ENCODE measurements at places on chromosomes 5 and 9. TPM values are rescaled to one million over a fixed set of nuclear protein-coding genes. Genes with fewer than 3 reads are reported as not detected.

- peak; percentile 75 for DNase-seq
Observed at GRCh38 chr5:76601470-76601869, 21.7 kb downstream of the F2RL2 start.

DNA sequence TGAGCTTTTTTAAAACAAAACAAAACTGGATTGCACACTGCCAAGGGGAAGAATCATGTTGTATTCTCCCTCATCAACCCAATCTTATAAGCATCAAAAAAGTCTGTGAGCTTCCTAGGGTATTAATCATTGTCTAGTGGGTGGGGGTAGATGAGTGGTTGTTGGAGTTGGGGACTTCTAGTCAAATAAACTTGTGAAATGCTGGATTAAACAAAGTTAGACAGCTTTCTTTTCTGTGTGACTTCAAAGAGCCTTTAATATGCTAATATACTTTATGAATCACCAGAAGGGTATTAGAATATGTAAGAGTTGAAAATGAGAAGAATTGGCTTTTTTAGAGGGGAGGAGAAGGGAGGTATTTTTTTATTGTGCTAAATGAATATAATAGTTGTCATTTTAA lies 87.7 kb downstream of the GALNT10 start:
- no peak for DNase-seq

FAM153A gene
- total RNA-seq, result not detected

GRCh38 chr9:76302947-76303550 lies 91.2 kb downstream of the RFK start:
- DNase-seq, result peak; percentile 66

CD72 gene
- 2.7 TPM for total RNA-seq

- no peak for DNase-seq
Observed at GRCh38 chr9:70060148-70060882, 16.7 kb downstream of the MAMDC2 start.

GDNF gene
- 6.2 TPM for total RNA-seq

DNA sequence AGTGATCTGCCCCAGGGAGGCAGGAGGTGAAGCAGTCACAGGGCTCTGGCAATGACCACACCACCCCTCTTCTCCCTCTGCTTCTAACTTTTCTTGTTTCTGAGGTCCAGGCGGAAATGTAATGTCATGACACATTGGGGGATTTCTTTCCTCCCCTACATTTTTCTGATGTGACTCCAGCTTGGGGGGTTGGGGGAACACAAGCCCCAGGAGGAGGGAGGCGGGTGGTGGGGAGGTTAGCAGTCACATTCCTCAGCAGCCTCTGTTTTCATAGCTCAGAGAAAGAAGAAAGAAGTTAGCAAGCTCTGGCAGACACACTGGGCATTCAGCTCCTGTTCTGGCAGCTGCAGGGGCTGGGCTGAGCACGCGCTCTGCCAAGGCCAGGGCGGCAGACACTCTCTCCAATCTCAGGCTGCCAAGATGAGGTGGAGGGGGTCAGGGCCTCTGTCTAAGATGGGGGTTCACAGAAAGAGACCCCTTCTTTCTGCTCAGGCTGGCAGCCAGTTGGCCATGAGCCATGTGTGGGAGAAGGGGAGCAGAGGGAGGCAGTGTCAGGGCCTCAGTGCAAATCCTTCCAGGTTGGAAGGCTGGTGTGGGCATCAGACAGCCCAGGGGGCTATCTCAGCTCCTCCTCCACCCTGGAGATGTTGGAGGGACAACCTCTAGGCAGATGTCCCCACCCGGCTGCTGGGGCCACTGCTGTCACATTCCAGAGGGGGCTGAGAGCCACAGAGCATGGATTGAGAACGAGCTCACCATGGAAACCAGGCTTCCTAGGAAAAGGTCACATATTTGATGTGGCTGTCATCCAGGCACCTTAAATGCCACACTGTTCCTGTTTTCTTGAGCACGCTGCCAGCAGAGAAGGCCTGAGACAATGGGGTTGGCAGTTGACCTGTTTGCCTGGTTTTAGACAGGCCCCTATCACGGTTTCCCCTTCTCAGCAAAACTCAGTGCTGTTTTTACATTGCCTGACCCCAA lies 20.1 kb upstream of the PFDN1 start:
- DNase-seq, result peak; percentile 92

DNA sequence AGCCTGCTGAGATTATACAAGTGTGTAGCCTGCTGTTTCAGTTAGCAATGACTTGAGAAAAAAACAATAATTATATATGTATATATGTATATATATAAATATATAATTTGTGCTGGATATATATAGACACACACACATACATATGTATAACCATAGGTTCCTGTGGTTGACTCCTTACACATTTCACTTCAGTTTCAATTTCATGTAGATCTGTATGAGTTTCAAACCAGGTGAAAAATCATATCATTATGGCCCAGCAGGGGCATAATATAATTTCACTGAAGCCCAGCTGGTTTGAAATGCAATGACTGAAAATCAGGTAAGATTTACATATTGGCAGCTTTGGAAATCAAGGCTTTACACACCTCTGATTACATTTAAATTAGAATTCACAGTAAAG lies 690.4 kb upstream of the CDH18 start:
- DNase-seq, result no peak

CDH6 gene
- 9.4 TPM for total RNA-seq

GRCh38 chr9:114906922-114907571 lies 23.3 kb downstream of the TNFSF8 start:
- peak; percentile 76 for DNase-seq

IER5L gene
- total RNA-seq, result 86.1 TPM

- DNase-seq, result peak; percentile 73
Observed at GRCh38 chr5:191036-191948, at the start of gene LRRC14B. TSS of gene LRRC14B (plus strand) at chr5:191495. CDS start at chr5:191539, 44 bp downstream.

SLC34A3 gene
- total RNA-seq, result not detected

- no peak for DNase-seq
Observed at GRCh38 chr5:110376281-110376951, 350.1 kb downstream of the TMEM232 start.

DNA sequence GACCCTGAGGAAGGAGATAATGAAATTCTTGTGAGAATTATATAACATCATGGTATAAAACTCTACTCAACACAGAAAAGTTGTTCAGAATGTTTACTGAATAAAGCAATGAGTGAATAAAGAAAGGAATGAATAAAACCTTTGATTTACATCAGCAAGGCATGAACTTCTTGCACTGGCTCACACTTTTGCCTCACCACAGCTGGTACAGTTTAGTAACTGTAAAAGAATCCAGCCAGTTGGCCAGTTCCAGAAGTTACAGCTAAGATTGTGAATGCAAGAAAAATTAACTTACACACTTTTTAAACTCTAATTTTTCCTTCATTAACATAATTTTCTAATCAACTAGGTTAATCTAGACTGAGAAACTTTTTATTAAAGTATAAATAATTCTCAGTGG lies 490.9 kb downstream of the NFIB start:
- no peak for DNase-seq

GRCh38 chr5:132268769-132269551 lies 11.5 kb downstream of the PDLIM4 start:
- peak; percentile 92 for DNase-seq

DNA sequence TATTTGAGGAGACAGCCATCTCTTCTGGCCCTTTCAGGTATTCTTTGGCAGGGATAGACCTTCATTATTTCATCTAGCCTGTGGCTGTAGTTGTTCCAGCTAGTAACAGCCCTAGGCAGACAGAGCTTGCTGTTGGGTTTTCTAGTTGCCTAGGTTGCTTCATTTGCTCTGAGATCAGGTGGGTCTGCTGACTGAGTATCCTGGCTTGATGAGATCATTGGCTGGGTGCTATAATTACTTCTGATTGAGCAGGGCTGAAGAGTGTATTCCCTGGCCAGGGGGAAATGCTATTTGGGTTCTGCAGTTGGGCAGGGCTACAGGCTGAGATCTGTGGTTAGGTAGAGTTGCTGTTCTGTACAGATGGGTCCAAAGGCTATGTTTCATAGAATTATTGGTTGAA lies 456.1 kb downstream of the PSAT1 start:
- DNase-seq, result no peak

GRCh38 chr5:35029333-35029732 lies 18.4 kb downstream of the AGXT2 start:
- DNase-seq, result peak; percentile 71

HSDL2 gene
- 44.2 TPM for total RNA-seq

PHYHD1 gene
- total RNA-seq, result 7.6 TPM

DNA sequence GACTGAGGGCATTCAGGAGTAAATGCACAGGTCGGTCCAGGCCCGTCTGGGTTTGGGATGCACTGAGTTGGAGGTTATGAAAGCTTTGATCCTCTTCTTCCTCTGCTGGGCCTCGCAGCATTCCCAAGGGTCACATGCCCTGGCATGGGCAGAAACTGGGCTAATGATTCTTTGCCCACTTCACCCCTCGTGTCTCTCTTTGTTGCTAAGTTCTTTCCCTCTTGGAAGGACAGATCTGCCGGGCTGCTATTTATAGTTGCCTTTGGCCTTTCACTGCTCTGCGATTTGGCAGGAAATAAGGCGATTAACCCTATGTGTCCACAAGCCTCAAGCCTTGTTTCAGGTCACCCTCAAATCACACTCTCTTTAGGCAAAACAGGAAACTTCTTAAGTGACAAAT lies 66.9 kb downstream of the ENTREP1 start:
- peak; percentile 89 for DNase-seq

DNA sequence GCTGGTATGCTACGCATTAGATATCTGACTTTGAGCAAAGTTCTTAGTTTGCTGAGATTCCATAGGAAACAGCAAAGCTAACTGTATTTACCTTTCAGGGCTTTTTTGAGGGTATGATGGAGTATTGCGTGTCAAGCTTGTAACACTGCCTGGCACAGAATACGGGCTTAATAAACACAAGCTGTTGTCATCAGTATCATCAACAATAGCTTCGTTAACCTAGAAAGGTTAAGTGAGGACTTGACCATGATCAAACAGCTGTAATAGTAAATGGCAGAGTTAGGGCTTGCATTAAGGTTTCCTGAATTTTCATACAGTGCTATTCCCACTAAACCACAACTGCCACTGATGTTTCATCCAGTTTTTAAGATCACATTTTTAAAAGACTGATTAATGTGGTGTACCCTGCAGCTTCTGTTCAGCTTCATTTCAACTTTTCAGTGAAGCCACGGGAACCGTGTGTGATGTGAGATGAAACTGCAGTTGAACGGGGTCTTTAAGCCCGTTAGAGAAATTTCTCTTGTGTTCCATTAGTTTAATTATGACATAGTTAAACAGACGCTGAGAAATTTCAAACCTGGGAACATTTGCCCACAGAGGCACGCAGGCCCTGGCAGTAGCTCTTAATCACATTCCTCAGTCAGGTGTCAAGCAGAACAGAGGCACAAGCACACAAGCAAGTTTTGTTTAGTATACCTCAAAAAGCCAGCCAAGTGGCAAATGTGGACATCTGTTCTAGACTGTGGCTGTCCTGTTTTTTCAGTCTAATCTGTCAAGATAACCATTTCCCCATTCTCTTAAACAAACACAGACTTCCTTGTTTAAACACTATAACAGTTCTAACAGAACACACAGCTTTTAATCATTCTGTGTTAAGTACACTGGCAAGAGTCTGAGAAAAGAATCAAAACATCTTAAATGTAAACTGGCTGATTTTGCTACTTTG lies 147.1 kb downstream of the ZNF608 start:
- no peak for DNase-seq

DNA sequence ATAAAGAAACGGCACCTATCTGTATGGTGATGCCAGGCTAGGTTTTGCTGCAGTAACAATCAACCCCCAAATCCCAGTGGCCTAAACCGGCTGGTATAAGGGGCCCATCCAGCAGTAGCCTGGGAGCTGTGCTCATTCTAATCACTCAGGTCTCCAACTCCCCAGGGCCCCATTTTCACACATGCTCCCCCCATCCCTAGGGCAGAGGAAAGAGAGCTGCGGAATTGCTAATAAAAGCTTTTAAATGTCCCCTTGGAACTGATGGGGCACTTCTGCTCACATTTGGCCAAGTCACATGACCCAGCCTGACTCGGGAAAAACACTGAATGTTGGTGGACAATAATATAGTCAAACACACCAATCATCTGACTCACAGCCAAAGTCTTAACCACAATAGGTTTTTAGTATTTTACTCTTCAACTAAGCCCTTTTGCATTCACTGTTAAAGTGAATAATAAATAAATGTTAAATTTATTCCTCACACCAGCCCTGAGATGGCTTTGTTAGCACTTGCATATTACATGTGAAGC lies 1.6 kb downstream of the FBLL1 start:
- peak; percentile 93 for DNase-seq

Data from osteoblast (primary cell).